ENCODE measurements at places on chromosomes 7 and 10.

GRCh38 chr10:97024168-97025073 is 161.3 kb downstream of the SLIT1 start:
- no peaks in the 10 kb centered on the region for H3K27me3 ChIP-seq
- no peak for DNase-seq
- no peak overlapping the region for H3K27ac ChIP-seq

DNA sequence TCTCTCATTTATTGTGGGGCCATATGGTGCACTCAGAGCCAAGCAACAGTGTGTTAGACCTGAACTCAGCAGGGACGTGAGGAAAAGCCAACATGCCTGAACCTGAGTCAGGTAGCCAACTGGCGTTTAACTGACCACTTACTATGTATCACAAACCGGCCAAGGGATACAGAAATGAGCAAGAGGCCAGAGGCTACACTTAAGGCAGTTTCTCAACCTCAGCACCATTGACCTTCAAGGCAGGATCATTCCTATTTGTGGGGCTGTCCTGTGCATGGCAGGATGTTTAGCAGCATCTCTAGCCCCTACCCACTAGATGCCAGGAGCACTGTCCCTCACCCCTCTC is 103.5 kb upstream of the NANOS1 start:
- no peaks in the 10 kb centered on the region for H3K4me1 ChIP-seq
- DNase-seq = no peak
- H3K36me3 ChIP-seq = no peaks in the 10 kb centered on the region
- H3K4me3 ChIP-seq = no peak overlapping the region

DNA sequence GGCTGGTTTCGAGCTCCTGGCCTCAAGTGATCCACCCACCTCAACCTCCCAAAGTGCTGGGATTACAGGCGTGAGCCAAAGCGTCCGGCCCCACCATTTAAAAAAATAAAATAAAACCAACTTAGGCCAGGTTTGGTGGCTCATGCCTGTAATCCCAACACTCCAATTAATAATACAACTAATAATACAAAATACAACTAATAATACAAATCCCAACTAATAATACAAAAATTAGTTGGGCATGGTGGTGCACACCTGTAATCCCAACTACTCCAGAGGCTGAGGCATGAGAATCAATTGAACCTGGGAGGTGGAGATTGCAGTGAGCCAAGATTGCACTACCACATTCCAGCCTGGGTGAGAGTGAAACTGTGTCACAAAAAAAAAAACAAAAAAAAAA is 27.6 kb downstream of the CEP41 start:
- H3K4me3 ChIP-seq = no peak overlapping the region
- H3K27me3 ChIP-seq = no peaks in the 10 kb centered on the region
- no peak overlapping the region for H3K27ac ChIP-seq
- H3K36me3 ChIP-seq = peaks cover 2% of the 10 kb centered on the region
- no peak for DNase-seq
- peaks cover 12% of the 10 kb centered on the region for H3K4me1 ChIP-seq

DNA sequence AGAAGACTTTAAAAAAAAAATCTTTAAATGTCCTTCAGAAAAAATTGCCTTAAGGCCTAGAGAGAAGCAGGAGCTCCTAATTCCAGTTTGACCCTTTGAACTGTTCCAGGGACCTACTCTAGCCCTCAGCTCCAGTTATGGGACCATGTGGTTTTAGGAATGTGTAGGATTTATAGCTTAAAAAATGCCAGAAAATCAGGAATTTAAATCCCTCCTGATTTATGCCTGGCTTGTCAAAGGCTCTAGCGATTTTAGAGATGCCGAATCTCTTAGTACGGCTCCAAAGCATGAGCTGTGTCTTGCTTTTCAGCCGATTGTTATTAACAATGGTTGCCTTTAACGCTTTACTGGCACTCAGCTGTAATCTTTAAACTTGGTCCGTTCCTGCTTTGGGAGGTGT is 130.6 kb upstream of the NPVF start:
- no peaks in the 10 kb centered on the region for H3K36me3 ChIP-seq
- peaks cover 3% of the 10 kb centered on the region for H3K4me1 ChIP-seq
- no peak overlapping the region for H3K4me3 ChIP-seq
- H3K27me3 ChIP-seq = no peaks in the 10 kb centered on the region

- H3K27ac ChIP-seq = no peak overlapping the region
- no peaks in the 10 kb centered on the region for H3K4me1 ChIP-seq
- H3K27me3 ChIP-seq = no peaks in the 10 kb centered on the region
- no peaks in the 10 kb centered on the region for H3K36me3 ChIP-seq
- no peak overlapping the region for H3K4me3 ChIP-seq
Observed at GRCh38 chr7:80153446-80153845, 18.8 kb downstream of the GNAI1 start.

- H3K27ac ChIP-seq = no peak overlapping the region
- H3K4me1 ChIP-seq = no peaks in the 10 kb centered on the region
- H3K27me3 ChIP-seq = no peaks in the 10 kb centered on the region
- no peaks in the 10 kb centered on the region for H3K36me3 ChIP-seq
Observed at GRCh38 chr10:5958077-5958476, 19.3 kb downstream of the IL15RA start.

DNA sequence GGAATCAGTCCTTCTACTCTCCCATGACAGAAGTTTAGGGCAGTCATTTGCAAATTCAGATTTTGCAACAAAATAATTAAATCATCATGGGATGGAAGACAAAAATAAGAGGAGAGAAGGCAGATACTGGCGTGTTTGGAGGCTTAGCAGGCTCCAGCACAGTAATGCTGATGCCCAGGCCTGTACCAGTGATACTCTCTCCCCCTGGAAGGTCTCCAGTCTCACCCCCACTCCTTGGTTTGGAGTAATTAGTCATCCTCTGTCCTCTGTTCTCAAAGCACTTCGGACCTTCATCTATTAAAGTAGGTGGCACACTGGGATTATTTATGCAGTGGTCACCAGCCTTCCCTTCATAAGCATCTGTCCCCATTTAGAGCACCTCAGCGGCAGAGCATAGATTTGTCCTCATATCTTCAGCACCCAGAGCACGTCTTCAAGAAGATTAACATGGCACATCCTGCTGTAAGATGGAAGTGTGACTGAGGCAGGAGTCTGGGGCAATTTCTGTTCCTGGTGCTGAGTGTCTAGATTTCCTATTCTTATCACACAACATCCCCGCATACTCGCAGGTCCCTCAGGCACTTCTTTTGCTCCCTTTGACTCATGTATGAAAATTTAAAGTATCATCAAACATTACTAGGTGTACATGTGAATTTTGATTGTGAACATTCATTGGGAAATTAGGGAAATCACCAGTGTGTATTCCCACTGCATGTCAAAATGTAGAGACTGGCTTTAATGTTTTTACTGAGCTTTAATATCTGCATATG is 31.3 kb upstream of the TRIL start:
- no peaks in the 10 kb centered on the region for H3K36me3 ChIP-seq
- no peak overlapping the region for H3K27ac ChIP-seq
- no peak for DNase-seq
- no peaks in the 10 kb centered on the region for H3K27me3 ChIP-seq

DNA sequence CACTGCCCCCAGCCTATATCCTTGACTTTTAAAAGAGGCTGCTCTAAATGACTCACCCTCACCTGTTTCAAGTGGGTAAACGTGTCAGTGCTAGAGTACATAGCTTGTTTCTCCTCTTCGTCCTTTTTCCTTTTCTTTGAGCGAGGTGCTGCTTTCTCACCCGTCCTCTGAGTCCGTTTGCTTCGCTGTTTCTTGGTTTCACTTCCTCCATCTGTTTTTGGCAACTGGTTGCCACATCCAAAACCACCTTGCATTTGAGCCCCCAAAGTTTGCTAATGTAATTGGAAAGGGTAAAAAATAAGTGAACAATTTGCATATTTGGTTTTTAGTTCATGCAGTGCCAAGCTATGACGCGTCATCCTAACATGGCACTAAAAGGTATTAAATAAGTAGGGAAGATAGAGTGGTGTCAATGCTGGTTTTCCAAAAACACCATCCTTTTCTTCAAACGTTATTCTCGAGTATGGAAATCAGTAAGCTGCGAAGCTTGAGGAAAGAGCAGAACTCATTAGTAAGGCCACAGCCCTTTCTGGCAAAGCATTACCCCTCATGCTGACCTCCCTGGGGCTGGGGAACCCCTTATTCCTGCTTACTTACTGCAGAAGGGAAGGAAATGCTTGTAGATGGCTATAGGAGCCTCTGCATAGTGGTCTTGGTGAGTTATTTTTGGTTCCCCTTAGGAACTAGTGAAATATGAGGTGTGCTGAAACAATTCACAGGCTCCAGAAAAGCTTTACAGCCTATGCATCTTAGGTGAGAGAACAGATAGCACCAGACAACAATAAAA is 133.5 kb downstream of the GALNT11 start:
- H3K36me3 ChIP-seq = peaks cover 99% of the 10 kb centered on the region
- no peak overlapping the region for H3K4me3 ChIP-seq
- H3K4me1 ChIP-seq = no peaks in the 10 kb centered on the region

- no peaks in the 10 kb centered on the region for H3K27me3 ChIP-seq
- no peak overlapping the region for H3K4me3 ChIP-seq
- no peaks in the 10 kb centered on the region for H3K4me1 ChIP-seq
- no peaks in the 10 kb centered on the region for H3K36me3 ChIP-seq
- H3K27ac ChIP-seq = no peak overlapping the region
- no peak for DNase-seq
Observed at GRCh38 chr7:110962374-110962773, 128.6 kb upstream of the LRRN3 start.

- no peaks in the 10 kb centered on the region for H3K4me1 ChIP-seq
- H3K27me3 ChIP-seq = no peaks in the 10 kb centered on the region
- no peak overlapping the region for H3K27ac ChIP-seq
- no peak overlapping the region for H3K4me3 ChIP-seq
Observed at GRCh38 chr7:3065724-3066143, 22.1 kb upstream of the CARD11 start.

- no peak for DNase-seq
- H3K4me3 ChIP-seq = no peak overlapping the region
- no peak overlapping the region for H3K27ac ChIP-seq
Observed at GRCh38 chr10:48690791-48691660, 6.4 kb downstream of the WDFY4 start.

- H3K27me3 ChIP-seq = peaks cover 36% of the 10 kb centered on the region
- no peak for DNase-seq
- H3K27ac ChIP-seq = no peak overlapping the region
- no peaks in the 10 kb centered on the region for H3K36me3 ChIP-seq
Observed at GRCh38 chr10:5683065-5683464, 1.6 kb upstream of the TASOR2 start.

DNA sequence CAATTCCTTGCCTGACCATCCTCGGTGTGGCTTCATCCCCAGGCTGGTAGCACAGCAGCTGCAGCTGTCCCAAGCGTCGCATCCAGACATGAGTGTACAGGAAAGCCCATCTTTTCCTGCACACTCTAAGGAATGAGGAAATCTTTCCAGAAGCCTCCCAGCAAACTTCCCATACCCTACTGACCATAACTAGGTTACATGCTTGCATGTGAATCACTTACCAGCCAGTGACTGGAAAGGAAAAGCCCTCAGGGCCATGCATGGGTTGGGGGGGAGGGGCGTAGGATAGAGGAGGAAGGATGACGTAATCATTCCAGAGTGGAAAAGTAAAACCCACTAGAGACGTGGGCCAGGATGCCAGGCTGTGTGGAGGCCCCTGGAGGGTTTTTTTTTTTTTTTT is 18.9 kb upstream of the ZNF212 start:
- H3K27ac ChIP-seq = no peak overlapping the region
- no peak overlapping the region for H3K4me3 ChIP-seq
- no peaks in the 10 kb centered on the region for H3K4me1 ChIP-seq
- no peak for DNase-seq

DNA sequence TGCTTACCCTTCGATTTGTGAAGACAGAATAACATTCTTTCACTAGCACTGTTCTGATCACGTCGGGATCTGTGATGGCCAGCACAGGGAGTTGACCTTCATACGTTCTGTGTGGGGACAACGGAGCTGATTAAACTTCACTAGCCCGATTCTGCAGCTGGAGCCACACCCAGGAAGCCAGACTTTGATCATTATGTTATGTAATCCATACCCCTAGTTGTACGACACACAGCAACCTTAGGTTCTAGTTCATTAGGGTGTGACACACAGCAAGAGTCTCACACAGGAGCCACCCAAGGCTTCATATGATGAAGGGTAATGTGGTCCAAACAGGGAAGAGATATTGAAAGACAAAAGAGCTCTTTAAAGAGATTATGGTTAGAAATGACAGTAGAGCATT is 7.2 kb downstream of the CYP3A5 start:
- no peaks in the 10 kb centered on the region for H3K4me1 ChIP-seq
- H3K27me3 ChIP-seq = no peaks in the 10 kb centered on the region

DNA sequence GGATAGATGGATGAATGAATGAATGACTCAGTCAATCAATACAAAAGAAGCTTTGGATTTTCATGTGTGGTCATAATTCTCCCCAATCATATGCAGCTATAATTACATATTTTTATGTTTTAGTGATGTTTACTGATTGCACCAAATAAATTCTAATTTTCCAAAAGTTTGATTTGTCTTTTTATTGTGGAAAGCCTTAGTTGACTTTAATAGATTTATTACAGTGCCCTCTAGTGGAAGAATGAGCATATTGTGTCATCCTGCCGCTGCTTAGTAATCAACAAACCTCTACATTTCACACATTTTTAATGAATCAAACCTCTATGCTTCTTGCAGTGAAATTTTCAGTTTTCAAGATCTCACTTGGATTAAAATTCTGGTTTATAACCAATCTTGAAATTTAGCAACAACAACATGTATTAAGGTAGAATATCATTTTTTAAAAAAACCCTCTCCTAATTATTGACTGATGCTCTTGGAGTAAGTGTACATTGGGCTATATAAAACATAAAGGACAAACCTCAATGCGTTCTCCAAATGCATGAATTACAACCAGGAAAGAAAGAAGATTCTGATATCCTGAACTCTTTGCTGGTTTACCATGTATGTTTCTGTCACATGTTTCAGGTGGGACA is 55.6 kb upstream of the PNLIP start:
- no peaks in the 10 kb centered on the region for H3K4me1 ChIP-seq
- H3K36me3 ChIP-seq = no peaks in the 10 kb centered on the region
- no peaks in the 10 kb centered on the region for H3K27me3 ChIP-seq
- H3K4me3 ChIP-seq = no peak overlapping the region

GRCh38 chr10:101777619-101778145 is 1.8 kb upstream of the FGF8 start:
- no peak overlapping the region for H3K4me3 ChIP-seq
- no peak for DNase-seq
- peaks cover 12% of the 10 kb centered on the region for H3K4me1 ChIP-seq
- H3K36me3 ChIP-seq = no peaks in the 10 kb centered on the region
- H3K27me3 ChIP-seq = no peaks in the 10 kb centered on the region

GRCh38 chr10:49123981-49124950 is 8.9 kb upstream of the VSTM4 start:
- H3K27ac ChIP-seq = no peak overlapping the region
- DNase-seq = no peak
- no peaks in the 10 kb centered on the region for H3K36me3 ChIP-seq

GRCh38 chr10:100076750-100077149 is 4.9 kb downstream of the CPN1 start:
- H3K27ac ChIP-seq = no peak overlapping the region
- no peak overlapping the region for H3K4me3 ChIP-seq
- peaks cover 13% of the 10 kb centered on the region for H3K27me3 ChIP-seq
- peaks cover 3% of the 10 kb centered on the region for H3K4me1 ChIP-seq
- no peak for DNase-seq

- H3K27ac ChIP-seq = no peak overlapping the region
- peaks cover 75% of the 10 kb centered on the region for H3K36me3 ChIP-seq
- H3K27me3 ChIP-seq = no peaks in the 10 kb centered on the region
- no peak overlapping the region for H3K4me3 ChIP-seq
- no peak for DNase-seq
Observed at GRCh38 chr10:96958071-96958470, 126.0 kb downstream of the LCOR start.
